NCI-H526 (cell line): ENCODE measurements at places on chromosomes 16 and 17.

DNA sequence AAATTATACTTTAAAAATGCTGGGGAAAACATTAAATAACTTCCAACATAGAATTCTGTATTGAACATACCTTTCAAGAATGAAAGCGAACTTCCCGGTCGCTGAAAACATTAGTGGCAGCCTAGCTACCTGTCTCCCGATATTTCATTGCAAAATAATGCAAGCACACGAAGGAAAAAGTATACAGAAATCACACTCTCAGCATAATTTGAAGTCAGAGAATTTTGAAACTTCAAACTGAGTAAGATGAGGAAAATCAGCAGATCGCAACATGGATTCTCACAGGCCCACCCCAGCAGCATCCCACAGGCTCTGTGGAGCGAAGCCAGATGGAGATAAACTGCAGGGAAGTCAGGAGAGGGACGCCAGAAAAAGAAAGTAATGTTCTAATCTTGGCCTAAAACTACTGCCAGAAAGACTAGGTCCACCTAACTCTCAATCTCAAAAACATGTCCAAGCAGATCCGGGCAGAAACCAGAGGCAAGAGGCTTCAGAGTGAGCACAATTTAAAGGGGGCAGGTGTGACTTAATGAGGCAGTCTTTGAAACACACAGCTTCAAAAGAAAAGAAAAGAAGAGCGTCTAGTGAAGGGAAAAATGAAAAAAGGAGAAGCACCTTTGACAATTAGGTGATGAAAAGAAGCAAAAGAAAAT is 4.8 kb upstream of the GOSR1 start:
- DNase-seq, result no peak

GRCh38 chr16:27902551-27902950 is 161.0 kb downstream of the GSG1L start:
- DNase-seq, result no peak

- no peak for DNase-seq
Measured at GRCh38 chr16:1772362-1772907, at the start of gene EME2. TSS of gene EME2 (plus strand) at chr16:1772810. CDS start at chr16:1773228, 418 bp downstream.

- no peak for DNase-seq
Measured at GRCh38 chr16:71843572-71843971, 2.2 kb upstream of the ATXN1L start.

GRCh38 chr17:36609498-36609862 is 8.1 kb downstream of the MRM1 start:
- DNase-seq, result no peak

DNA sequence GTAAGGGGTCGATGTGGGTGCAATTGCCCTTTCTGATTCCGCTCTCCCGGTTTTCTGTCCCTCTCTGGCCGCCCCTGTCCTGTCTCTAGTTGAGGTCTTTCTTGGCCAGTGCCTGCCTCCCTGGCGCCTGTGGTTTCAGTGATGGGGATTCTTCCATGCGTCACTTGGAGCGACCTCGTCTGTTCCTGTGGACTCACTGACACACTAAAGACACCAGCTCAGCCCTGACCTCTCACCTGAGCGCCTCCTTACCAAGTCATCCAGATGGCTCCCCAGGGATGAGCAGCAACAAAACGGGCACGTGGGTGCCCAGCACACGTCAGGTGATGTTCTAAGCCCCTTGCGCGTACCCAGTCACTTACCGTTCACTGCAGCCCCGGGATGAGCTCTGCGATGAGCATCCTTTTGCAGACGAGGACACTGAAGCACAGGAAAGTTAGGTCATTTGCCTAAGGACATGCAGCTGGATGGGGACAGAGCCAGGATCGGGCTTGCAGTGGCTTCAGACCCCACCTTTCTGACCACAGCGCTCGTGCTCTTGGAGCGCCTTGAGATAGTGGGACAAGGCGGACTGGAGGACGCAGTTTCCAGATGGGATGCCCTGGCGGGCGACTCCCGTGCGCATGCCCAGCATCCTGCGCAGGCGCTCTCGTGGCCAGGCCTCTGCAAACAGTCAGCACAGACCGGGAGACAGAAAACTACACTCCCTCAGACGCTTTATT is 11.5 kb upstream of the LGALS3BP start:
- DNase-seq, result no peak

DNA sequence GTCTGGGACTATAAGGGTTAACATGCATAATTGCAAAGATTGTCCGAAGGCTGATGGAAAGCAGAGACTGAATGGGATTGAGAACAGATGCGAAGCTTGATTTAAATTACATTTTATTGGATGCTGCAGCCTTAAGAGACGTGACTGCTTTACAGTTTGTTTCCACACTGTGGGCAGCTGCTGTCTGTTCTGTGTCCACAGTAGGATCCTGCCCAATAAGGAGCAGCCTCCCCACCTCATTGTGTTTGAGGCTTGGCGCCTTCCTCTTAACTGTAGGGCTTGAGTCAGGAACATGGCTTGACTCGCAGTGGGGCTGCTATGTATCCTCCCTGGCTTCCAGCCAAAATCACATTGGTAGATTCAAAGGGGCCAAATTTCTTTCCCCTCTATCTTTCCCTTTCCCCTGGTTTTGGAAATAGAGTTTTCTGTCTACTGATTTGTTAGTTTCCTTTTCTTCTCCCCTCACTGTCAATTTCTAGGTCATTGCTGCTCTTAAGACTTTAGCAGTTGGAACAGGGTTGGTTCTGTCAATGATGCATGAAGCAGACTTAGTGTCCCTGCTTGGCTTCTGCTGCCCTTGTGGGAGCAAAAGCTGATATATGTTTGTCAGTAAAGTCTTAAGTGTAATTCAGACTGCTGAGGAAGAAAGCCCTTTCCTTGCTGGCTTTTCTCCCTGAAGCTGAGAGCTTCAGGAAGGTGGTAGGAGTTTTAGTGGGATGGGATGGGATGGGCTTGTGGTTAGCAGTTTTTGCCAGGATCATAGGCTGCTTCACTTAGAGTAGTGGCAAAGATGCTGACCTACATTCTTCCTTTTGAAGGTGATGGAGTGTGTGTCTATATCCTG is 5.0 kb upstream of the RARA start:
- no peak for DNase-seq

- DNase-seq, result no peak
Measured at GRCh38 chr17:50480854-50481490, 2.3 kb downstream of the RSAD1 start.

GRCh38 chr17:9140550-9141424 is 119.5 kb downstream of the NTN1 start:
- DNase-seq, result no peak

DNA sequence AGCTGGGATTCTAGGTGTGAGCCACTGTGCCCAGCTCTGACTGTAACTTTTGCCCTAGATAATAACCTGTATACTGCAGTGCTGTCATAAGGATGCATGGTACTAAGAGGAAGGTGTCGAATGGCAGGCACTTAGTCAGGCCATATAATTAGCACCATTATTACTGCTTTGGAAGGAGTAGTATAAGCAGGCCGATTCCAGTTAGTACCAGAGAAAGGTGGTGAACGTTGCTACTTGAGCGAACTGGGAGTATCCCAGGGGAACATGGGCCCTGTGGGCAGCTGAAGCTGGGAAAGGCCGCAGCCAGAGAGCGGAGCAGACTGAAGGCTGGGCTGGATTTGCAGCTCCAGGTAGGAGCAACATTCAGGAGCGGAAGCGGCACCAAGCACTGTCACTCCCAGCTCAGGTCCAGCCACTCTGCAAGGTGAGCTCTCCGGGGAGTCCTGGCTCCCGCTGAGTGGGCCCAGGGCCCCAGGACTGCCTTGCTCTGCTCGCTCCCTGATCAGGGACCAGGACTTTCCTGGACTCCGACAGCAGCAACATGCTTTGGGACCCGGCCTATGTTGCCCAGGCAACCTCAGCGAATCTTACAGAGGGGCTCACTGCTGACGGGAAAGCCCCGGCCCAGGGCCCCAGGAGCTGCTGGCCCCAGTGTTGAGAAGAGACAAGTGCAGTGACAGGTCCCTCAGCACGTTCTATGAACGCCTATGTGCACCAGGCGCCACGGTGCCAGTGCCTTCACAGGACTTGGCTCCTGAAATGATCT is 28.6 kb downstream of the C16orf74 start:
- no peak for DNase-seq

- DNase-seq, result no peak
Measured at GRCh38 chr16:49816875-49817274, 39.0 kb downstream of the ZNF423 start.

DNA sequence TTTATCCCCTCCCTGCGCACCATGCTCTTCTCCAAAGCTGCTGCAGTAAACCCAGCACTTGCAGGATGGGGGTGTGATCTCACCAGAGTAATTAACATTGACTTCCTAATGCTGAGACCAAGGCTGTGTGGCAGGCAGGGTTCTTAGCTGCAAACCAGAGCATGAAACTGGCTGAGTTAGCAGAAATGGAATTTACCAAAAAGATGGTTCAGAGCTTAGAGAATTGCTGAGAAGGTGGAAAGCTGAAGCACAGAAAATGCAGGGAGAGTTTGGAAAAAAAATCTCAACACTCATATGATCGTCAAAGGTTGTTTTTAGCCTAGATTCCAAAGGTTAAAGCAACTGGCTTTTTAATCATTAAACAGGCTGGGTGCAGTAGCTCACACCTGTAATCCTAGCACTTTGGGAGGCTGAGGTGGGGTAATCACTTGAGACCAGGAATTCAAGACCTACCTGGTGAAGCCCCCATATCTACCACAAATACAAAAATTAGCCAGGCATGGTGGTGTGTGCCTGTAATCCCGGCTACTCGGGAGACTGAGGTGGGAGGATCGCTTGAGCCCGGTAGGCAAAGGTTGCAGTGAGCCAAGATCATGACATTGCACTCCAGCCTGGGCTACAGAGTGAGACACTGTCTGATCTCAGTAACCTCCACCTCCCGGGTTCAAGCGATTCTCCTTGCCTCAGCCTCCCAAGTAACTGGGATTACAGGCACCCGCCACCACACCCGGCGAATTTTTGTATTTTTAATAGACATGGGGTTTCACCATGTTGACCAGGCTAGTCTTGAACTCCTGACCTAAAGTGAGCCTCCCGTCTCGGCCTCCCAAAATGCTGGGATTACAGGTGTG is 6.0 kb upstream of the TXNDC11 start:
- DNase-seq, result no peak
